ENCODE measurements at places on chromosomes 13 and 19. TPM values are rescaled to one million over a fixed set of nuclear protein-coding genes. Genes with fewer than 3 reads are reported as not detected.
A peak's percentile ranks its signal among the peaks of the same experiment; 100 is the strongest.

GRCh38 chr19:29873024-29873800 lies 61.4 kb downstream of the CCNE1 start:
- peak; percentile 48 for ATAC-seq

GRCh38 chr19:2488405-2488941 lies 12.5 kb downstream of the GADD45B start:
- ATAC-seq, result peak; percentile 12

- no peak for ATAC-seq
These were observed 86.1 kb upstream of the DOCK9 start for GRCh38 chr13:99063952-99064351.

- no peak for ATAC-seq
These were observed 16.6 kb downstream of the TMEM255B start for GRCh38 chr13:113775451-113776145.

- ATAC-seq, result no peak
These were observed 565.0 kb downstream of the FGF9 start for GRCh38 chr13:22235950-22236290.

- no peak for ATAC-seq
These were observed 47.7 kb downstream of the ADGRE1 start for GRCh38 chr19:6935069-6935468.

Gene LIM2
- not detected for total RNA-seq

DNA sequence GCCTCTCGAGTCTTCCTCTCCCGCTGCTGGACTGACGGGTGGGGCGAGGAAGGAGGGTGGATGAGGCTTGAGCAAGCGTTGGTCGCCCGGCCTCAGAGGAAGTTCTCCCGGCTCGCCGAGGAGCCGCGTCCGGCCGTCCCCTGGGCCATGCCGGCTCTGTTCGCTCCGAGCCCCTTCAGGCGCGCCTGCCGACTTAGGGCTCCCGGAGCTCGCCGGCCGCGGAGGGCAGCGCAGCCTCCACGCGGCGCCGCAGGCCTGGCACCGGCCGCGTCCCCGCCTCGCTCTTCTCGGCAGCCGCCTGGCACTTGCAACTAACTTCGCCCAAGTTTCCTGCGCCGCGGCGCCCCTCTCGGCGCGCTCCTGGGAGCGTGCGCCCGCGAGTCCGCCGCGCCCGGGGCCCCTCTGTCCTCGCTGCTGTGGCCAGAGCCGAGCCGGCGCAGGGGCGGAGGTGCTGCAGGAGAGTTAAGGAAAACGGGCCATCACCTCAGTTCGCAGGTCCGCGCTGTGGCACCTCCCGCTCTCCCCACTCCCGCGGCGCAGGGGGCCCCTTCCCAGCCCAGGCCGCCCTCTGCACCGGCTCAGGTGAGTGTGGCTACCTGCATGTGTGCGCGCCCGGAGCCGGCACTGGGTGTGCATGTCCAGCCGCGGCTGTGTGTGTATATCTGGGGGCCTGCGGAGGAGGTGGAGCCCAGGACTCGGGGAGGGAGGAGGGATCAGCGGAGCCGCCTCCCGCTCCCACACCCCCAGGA lies 641 bp upstream of the SOX21 start:
- peak; percentile 85 for ATAC-seq

Gene COL5A3
- 5.6 TPM for total RNA-seq

Gene ZNF417
- total RNA-seq, result 5.7 TPM

DNA sequence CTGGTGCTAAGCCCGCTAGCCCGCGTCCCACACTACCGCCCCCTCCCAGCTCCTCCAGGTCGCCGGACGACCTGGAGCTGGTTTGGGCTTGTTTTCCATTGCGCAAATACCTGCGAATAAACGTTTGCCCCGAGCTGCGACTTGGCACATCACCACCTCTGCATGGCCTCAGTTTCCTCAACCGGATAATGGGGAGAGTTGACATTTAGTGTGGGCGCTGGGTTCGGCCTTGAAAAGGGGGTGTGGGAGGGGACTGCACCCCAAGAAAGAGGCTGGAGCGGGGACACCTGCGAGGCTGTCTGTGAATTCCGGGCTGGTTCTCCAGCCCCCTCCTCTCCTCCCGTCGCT lies 11.0 kb upstream of the JUND start:
- ATAC-seq, result peak; percentile 25

Gene WDR87
- total RNA-seq, result not detected

Gene SHC2
- 1.7 TPM for total RNA-seq

GRCh38 chr13:88068316-88068715 lies 397.1 kb downstream of the SLITRK5 start:
- no peak for ATAC-seq

Gene CYP2A6
- total RNA-seq, result 0.24 TPM

All from esophagus mucosa (tissue), 1 donor.